ENCODE measurements at places on chromosomes 11 and 22. TPM values are rescaled to one million over a fixed set of nuclear protein-coding genes. Genes with fewer than 3 reads are reported as not detected.
A peak's percentile ranks its signal among the peaks of the same experiment; 100 is the strongest.

DNA sequence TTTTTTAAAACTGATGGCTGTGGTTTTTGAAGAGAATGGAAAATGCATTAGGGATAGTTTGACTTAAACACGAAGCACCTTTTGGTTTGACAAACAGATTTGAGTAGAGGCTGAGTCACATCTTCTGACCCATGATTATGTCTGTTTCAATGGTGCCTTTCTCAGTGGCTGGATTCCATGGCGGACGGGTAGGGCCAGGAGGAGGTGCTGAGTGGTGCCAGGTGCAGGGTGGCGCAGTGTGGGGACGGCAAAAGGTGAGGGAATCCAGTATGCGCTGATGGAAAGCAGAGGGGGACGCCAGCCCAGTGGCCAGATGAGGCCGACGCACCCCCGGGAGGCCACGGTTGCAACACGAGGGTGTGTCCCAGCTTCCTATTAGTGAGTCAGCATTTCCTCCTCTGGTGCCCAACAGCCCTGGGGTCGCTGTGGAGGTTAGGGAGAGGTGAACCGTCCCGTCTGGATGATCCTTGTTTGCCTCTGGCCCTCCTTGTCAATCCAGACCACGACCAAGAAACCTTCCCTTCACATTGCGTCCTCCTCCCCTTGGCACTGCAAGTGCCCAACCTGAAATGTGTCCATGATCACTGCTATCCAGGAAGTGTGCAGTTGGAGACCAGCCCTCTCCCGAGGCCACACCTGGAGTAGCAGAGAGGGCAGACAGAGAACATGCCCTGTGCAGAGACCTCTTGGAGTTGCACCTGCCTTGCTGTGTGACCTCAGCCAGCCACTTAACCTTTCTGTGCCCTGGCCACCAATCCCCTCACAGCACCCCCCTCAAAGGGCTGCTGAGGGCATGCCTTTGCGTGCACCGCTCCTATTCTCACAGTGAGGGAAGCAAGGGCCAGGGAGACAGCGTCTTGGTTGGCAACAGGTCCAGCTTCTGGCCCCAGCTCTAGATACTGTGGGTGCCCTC, 32.5 kb upstream of the ATXN10 start:
- DNase-seq: no peak

- no peak for DNase-seq
These were observed 2.9 kb upstream of the E2F8 start for GRCh38 chr11:19243613-19244012.

DNA sequence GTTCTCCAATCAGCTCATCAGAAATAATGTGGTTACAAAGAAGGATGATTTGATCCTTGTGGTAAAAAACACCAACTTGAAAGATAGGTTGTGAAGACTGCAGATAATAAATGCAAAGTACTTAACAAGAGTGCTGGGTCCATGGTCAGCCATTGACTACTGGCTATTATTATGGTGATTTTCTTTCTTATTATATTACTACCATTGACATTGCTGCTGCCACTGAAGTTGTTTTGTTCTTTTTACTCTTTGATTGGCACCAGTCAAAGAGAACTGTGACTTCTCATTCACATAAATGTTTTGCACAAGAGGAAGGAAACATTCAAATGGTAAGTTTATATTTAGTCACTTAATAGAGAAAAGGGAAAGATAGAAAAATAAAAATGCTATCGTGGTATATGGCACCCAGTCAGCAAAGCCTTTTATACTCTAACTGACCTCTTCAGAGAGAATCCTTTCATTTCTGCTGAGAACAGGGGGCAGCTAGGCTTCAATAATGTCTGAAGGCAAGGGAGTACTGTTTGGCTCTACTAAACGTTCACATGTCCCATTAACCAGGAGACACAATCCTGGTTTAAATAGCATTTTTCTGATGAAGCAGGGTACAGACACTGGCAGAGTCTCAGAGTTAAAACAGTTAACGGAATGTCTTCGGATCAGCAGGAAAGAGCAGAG, 64.8 kb downstream of the LRRC4C start:
- no peak for DNase-seq

GRCh38 chr11:63551889-63552266, 11.3 kb downstream of the PLAAT2 start:
- DNase-seq: peak; percentile 31

GRCh38 chr11:17812865-17813187, 78.2 kb downstream of the KCNC1 start:
- no peak for DNase-seq

DNA sequence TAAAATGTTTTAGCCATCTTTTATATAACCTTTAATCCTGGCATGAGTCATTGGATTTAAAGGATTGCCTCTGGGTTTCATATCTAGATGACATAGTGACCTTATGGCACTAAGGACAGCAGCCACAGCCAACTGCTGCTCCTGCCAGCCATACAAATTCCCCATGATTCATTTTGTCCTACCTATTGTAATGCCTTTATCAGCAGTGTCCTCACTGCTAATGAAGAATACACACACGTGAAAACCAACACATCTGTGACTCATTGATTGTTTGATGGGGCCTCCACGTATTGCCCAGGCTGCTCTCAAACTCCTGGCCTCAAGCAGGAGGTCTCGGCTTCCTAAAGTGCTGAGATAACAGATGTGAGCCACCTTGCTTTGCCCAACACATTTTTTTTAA, 1.8 kb downstream of the LDHAL6A start:
- DNase-seq: no peak

Gene ALX4
- total RNA-seq: not detected

- DNase-seq: no peak
These were observed 2.2 kb downstream of the SMCO4 start for GRCh38 chr11:93540896-93541553.

Gene ATP5MG
- total RNA-seq: 279 TPM

Gene FOLR3
- total RNA-seq: not detected

DNA sequence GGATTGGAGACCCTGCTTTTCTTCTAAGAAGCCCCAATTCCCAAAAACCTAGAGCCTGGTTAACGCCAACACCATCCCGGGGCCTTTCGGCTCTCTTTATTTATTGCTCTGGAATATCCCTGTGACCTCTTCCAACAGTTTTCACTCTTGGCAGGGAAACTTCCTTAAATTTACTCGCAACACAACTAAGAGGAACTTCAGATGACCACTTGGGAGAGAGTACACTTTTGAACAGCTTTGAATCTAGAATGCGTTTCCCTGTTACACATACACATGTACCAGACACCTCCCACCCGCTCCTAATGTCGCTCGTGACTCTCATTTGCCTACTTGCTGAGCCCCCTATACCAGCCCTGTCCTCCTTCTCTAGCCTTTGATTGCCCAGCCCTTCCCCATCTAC, 19.4 kb downstream of the TUBA8 start:
- DNase-seq: no peak

DNA sequence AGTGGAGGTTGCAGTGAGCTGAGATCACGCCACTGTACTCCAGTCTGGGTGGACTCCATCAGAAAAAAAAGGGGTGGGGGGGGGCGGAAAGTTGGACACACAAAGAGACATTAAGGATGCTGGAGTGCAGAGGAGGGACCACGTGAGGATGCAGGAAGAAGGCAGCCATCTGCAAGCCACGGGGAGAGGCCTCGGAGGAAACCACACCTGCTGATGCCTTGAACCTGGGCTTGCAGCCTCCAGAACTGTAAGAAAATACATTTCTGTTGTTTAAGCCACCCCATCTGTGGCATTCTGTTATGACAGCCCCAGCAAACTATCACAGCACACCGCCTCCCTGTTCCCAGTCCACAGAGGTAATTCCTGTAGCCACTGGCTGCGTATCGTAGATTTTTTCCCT, 9.2 kb upstream of the STIP1 start:
- DNase-seq: no peak

Gene TMEM151A
- total RNA-seq: not detected

GRCh38 chr11:128550261-128550821, 37.0 kb downstream of the ETS1 start:
- DNase-seq: no peak

- no peak for DNase-seq
These were observed 120.1 kb downstream of the ENTHD1 start for GRCh38 chr22:39773503-39773902.

GRCh38 chr11:47720651-47721050, 5.5 kb upstream of the AGBL2 start:
- no peak for DNase-seq

DNA sequence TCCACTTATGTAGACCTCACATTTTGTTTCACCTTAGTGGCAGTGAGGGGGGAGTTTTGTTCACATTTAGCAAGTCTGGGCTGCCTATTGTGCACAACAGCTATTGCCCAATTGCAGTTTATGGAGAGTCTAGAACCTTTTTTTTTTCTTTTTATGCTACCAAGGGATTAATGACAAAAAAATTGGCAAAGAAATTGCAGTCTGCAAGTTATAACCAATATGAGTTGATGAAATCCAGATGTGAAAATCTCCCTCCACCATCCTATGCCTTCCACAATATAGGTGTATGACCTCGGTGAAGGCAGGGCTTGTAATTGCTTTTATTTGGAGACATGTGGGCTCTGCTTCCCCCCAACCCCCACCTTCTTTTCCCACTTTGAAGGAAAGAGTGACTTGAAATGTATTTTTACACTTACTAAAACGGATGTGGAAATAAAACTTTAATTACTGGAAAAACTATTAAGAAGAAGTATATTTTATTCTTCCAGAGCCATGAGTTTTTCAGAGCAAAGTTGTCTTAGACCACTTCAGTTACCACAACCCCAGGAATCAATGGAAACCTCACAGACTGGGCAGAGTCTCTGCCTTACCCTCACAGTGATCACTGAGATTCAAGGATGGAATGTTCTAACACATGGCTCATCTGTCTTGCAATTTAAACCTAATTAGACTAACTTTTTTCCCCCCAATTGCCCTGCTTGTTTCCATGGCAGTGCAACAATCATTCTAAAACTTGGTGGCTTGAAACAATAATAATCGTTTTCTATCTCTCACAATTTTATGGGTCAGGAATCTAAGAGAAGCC, 120.8 kb upstream of the SLC5A12 start:
- no peak for DNase-seq

GRCh38 chr22:38759005-38759404, 3.2 kb upstream of the SUN2 start:
- DNase-seq: no peak

GRCh38 chr11:110447897-110448745, 18.4 kb downstream of the FDX1 start:
- no peak for DNase-seq

Gene GLYATL2
- total RNA-seq: not detected

- DNase-seq: peak; percentile 32
These were observed 914 bp downstream of the INPPL1 start for GRCh38 chr11:72225411-72225951.

Gene SAA4
- not detected for total RNA-seq

DNA sequence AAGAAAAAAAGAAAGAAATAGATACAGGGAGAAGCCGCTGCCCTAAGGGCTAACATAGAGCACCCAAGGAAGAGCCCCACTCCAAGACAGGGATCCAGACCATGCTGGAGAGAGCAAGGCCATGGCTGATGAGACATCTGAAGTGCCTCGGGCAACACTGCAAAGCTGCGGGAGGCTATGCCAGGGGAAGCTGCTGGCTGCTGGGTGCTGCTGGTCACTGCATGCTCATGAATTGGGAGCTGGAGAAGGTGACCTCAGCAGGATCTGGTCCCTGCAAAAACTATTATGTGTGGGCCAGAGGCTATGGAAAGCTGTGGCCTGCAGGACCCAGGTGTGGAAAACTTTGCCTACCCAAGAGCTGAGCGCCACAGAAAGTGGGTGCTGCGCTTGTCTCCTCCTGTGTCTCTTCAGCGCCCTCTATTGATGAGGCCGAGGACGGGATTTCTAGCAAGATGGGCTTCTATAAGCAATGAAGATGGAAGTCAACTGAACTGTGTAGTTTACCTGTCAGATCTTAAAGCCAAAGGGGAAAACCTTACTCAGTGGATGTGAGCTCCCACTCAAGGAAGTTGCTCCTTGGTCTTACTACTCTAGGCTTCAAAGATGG, 17.3 kb upstream of the SLC29A2 start:
- peak; percentile 89 for DNase-seq

- peak; percentile 56 for DNase-seq
These were observed 12.4 kb downstream of the FGF19 start for GRCh38 chr11:69691463-69691862.

Gene APOA5
- total RNA-seq: not detected

Gene GNB1L
- 9.8 TPM for total RNA-seq

DNA sequence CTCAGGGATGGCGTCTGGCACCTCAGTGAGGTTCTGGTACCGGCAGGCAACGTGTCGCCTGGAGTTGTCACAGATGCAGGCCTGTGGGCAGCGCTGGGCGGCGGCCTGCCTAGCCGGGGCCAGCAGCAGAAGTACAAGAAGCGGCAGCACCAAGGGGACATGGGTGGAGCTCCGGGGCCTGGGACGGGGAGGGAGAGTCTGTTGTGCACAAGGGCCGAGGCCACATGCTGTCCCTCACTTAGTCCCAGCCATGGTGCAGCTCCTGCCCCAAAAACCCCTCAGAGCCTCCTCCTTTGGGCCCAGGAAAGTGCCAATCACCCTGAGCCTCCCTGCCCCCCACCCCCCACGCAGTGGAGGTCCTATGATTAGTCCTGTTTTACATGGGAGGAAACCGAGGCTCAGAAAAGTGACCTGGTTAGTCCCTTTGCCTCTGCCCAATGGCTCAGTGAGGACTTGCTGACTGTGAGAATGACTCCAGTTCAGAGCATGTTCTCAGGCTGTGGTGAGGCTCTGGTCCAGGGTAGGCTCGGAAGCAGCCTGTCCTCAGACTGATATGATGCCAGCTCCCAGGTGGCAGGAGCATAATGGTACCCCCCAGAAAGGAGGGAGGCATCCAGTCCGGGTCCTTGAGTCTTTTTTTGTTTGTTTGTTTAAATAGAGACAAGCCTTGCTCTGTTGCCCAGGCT, 1.1 kb downstream of the CHADL start:
- DNase-seq: no peak

GRCh38 chr11:120141113-120141767, 3.3 kb upstream of the TRIM29 start:
- DNase-seq: no peak

Gene CYTH4
- total RNA-seq: 30.5 TPM

DNA sequence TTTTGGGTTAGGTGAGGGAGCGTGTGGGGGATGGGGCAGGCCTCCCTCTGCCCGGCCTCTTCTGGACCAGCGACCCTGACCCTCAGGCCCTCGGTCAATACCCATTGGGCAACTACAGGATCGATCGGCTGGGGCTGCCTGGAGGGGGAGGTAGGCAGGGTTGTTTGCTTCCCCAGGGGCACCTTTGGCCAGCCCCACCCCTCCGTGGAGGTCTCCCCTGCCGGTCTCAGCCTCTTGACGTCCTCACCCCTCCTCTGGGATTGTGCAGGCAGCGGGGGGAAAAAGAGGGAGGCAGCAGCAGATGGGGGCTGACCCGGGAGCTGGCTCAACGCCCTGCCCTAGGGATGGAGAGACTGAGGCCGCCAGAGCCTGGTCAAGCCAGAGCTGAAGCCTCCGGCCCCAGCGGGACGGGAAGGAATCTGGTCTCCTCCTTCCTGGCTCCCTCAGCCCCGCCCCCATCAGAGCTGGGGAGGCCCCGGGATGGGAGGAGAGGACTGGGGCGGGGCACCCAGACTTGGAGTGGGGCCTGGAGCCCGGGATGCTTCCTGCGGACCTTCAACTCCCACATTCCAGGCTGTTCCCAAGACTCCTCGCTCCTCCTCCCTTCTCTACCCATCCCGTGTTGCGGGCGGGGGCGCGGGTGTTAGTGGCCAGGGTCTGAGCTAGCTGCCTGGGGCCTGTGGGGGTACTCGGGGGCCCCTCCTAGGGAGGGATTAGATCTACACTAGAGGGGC, 14.4 kb upstream of the CDC42EP1 start:
- no peak for DNase-seq

All from activated naive CD4-positive, alpha-beta T cell treated with anti-CD3 and anti-CD28 coated beads for 36 hours (primary cell).